Stimulated activated CD8-positive, alpha-beta memory T cell treated with anti-CD3 and anti-CD28 coated beads, Interleukin-15, amount 100 ng/mL, for 1 hour (primary cell): ENCODE measurements at places on chromosomes 11 and 22.

GRCh38 chr11:37811349-37811748, 1213.3 kb upstream of the RAG2 start:
- DNase-seq, result no peak

DNA sequence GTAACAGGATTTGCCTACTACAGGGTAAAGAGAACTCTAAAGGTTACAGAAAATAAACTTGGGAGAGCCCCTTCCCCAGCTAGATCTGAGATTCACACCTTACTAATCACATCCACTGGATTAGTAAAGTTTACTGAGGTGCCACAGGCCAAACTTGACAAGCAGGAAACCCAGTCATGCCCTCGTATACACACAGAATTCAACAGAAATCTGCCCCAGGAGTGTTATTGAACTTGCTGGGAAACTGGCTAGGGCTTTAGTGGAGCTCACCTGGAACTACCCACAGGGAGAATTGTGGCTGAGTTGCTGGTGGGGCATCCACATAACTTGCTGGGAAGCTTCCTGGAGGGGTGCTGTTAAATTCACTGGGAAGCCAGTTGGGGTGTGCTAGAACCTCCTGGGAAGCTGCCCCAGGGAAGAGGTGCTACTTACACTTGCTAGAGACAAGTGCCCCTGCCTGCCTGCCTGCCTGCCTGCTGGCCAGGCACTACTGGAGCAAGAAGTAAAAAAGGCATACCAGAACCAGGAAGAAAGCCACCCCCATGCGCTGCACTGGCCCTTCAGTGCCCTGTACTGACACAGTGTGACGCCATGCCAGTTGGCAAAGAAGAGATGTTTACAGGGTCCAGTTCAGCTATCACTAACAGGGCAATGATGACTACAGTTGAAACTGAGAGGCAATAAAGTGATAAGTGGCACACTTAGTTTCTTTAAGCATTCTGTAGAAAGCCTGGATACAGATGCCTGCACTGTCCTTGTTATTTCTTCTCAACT, 106.5 kb downstream of the ALX4 start:
- DNase-seq, result no peak

GRCh38 chr11:108101090-108101775, 20.1 kb upstream of the ACAT1 start:
- DNase-seq, result no peak

- DNase-seq, result no peak
Observed at GRCh38 chr11:7555052-7555699, 41.4 kb downstream of the PPFIBP2 start.
